ENCODE measurements at places on chromosomes 2 and 18.
A peak's percentile ranks its signal among the peaks of the same experiment; 100 is the strongest.

DNA sequence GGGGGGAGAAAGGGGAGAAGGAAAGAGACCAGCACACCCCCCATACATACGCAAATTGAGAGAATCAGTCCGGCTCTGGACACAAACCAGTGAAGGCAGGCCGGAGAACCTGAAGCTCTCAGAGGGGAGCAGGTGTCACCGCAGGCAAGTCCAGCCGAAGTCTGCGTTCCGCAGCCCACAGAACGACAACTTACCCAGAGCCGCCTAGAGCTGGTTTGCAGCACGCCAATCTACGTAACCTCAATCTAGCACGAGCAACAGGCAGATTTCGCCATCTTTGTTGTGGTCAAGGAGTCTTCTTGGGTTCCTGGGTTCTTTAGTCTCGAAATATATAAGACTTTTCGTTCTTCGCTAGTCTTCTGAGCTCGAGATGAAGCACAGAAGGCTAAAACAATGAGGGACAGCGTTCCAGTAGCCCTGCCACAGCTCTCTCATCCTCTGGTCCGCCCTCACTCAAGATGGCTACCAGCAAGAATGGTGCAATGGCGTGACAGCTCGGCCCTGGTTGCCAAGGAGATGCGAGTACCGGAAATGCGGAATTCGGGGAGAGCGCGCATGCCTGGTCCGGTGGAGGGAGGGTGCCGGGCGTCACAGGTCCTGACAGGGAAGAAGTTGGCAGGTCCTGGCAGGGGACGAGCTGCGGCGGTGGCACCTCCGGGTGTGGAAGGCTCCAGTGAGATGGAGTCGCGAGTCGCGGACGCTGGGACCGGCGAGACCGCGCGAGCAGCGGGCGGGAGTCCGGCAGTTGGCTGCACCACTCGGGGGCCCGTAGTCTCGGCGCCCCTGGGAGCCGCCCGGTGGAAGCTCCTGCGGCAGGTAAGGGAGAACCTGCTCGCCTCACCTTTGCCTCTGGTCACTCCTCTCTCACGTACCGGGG lies at the start of the genes CAMKMT and PREPL:
TSS of gene CAMKMT (plus strand) at position 618 of the 877 bp plus-strand sequence.
TSS of gene PREPL (minus strand) at position 165 of the 877 bp plus-strand sequence. CDS start 15,152 bp downstream, outside the sequence.
- DNase-seq = peak; percentile 97

DNA sequence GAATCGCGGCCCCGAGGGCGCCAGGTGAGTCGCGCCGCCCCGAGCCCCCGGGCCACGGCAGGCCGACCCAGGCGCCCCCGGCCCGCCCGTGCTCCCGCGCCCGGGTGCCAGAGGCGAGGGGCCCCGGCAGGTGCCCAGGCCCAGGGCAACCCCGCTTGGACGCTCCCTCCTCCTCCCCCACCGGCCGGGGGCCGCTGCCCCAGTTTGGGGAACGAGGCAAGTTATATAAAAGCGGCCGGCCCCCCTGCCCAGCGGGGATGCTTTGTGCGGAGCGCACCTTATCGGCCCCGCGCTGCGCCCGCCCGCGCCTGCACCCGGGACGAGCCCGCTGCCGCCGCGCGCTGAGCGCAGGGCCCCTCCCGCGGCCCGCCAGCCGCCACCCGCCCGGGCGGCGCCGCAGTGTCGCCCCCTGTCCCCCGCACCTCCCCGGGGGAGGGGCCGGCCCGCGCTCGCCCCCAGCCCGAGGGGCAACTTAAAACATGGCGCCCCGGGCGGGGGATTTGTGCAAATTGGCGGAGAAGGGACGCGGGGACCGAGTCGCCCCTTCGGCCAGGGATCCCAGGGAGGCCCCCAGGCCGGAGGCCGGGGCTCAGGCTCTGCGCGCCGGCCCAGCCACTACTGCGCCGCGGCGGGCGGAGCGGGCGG lies 639 bp downstream of the EPB41L3 start:
- DNase-seq = no peak

- peak; percentile 78 for DNase-seq
Observed at GRCh38 chr2:234146087-234146826, 95.8 kb downstream of the SPP2 start.

DNA sequence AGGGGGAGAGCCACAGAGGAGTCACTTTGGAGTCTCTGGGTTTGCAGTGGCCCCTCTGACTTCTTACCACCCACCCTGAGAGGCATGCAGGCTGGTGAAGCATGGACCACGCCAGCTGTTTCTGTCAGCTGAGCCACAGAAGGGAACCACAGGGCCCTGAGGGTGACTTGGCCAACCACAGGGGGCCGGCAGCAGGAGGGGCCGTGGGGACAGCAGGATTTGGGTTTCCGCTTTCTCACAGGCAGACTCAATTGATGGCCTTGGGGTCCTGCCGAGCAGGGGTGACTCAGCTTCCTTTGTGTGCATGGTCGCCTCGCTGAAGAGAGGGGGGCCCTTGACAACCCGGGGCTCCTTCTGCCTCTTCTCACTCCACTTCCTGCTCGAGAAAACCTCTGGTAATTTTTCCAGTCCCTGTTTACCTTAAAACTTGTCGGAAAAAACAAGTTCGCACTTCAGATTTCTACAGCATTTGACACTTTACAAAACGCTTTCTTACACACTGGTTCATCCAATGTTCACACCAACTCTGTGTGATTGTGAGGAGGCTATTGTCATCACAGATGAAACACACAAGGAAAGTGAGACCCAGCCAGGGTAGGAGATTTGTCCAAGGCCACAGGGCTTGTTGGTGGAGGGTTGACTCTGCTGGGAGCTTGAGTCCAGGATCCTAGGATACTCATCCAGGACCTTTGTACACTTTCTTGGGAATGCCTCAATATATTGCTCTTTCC lies 311.2 kb downstream of the LPIN1 start:
- DNase-seq = no peak

DNA sequence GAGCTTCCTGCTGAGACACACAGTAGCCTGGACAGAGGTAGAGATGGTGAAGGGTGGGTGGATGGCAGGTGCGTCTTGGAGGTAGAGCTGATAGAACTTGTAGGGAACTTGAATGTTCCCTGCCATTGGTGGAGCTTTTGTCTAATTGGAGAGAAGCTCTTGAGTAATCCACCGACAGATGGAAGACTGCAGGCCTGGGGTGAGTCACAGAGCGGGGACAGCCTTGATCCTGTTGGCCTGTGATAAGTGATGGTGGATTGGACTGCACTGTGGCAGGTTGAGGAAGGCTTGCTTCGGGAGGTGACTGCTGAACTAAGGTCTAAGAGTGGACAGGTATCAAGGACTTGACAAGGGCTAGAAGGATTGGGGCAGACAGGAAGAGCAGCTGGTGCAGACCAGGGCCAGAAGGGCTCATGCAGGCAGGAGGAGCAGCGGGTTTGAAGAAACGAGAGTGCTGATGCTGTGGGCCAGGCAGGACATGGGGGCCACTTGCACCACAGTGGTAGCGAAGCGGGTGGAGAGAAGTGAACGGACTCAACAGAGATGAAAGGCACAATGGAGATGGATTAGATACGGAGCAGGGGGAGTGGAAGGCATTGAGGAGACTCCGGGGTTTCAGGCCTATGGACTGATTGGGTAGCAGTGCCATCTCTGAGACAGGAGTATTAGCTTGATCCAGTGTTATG lies 16.3 kb downstream of the CABLES1 start:
- DNase-seq = no peak

DNA sequence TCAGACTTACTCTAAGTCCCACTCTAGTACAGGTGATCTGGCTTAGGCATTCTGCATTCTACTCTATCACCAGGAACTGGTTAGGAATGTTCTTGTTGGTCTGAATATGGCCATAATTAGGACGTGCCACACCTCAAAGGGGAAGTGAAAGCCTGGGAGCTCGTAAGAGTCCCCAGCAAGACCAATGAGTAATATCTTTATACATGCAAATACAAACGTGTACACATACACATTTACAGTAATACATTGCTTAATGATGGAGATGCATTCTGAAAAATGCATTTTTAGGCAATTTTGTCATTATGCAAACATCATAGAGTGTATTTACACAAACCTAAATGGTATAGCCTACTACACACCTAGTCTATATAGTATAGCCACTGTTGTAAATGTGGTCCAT lies 19.5 kb upstream of the ERCC3 start:
- DNase-seq = no peak

DNA sequence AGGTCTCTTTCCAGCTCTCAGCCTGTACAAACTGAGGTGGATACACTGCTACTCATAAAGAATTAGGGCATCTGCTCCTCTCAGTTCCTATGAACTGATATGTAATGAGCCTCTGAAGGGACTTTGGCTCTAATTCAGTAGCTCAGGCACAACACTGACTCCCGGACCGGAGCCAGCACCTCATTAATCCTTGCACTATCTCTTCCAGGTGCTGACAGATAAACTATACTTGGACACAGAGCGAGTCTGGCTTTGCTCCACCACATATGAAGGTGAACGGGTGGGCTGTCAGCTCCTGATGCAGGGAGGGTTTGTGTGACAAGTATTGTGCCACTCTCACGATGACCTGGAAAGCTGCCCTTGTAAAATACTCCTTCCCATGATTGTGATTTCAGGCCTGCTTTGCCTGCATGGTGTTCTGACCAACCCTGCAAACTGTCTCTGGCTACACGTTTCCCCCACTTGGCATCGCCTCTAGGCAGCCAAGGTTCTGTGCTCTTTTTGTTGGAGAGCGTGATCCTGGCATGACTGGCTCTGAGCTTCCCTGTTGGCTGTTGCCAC lies 111.6 kb upstream of the LMAN1 start:
- no peak for DNase-seq

GRCh38 chr2:42648796-42649195 lies 80.4 kb downstream of the MTA3 start:
- no peak for DNase-seq
